ENCODE measurements at places on chromosomes 13 and 19.

- DNase-seq: peak; percentile 54
Observed at GRCh38 chr13:71290963-71291841, 575.8 kb downstream of the DACH1 start.

GRCh38 chr13:43026262-43026661 lies 2.9 kb downstream of the DNAJC15 start:
- DNase-seq: no peak

DNA sequence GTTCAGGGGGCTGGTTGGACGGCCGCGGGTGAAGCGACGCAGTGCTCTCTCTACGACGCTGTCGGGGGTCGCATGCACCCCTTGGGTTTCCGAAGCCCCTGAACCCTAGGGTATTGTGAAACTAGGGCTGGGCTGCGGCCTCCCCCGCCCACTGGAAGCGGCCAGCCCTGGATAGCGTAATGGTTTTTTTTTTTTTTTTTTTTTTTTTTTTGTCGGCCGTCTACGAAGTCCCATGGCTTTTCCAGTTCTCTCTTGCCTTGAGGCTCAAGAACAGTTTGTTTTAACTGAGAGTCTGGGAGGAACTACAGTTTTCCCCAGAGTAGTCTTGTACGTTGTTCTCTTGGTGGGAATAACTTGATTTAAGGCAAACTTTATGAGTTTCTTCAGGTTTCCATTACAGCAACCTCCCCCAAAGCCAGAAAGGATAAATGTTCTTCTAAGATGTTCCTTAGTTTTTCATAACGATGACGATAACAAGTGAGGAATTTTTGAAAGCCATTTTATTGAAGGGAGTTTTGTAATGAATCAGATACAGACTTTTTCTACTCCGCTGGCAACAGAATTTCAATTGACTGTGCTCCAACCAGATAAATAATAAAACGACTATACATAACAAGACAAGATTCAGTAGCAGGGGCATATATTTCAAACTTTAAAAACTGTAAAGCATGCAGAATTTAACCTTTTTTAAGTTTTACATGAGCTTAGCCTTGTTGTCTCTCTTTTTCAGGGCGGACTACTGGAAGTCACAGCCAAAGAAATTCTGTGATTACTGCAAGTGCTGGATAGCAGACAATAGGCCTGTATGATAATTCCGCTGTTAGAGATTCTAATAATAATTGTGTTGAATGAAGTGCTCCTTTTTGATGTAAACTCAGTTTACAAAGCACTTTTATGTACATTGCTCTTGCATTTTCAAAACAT lies 867 bp downstream of the WBP4 start:
- no peak for DNase-seq

DNA sequence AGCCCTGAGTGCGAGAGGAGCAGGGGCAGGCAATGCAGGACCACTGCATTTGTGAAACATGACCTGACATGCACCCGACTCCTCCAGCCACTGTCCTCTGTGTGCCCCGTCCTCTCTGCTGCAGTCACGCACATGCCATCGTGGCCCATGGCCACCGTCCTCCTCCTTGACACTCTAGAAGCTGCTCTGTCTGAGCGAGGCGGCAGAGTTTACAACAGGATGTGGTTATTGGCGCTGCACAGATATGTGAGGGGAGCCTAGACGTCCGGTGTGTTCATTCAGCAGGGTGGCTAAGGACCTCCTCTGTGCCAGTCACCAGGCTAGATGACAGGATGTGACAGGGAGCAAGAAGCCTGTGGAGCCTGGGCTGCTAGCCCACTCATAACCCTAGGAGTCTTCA lies 277.8 kb downstream of the FOXO1 start:
- DNase-seq: peak; percentile 46

- no peak for DNase-seq
Observed at GRCh38 chr13:96338030-96338429, 248.1 kb downstream of the HS6ST3 start.

- peak; percentile 24 for DNase-seq
Observed at GRCh38 chr13:24271601-24272451, 37.6 kb upstream of the C1QTNF9 start.

GRCh38 chr19:29098863-29099481 lies 114.0 kb downstream of the UQCRFS1 start:
- no peak for DNase-seq

GRCh38 chr13:34066344-34066743 lies 248.4 kb downstream of the RFC3 start:
- DNase-seq: no peak

GRCh38 chr13:95267662-95268342 lies 33.4 kb downstream of the ABCC4 start:
- DNase-seq: no peak

DNA sequence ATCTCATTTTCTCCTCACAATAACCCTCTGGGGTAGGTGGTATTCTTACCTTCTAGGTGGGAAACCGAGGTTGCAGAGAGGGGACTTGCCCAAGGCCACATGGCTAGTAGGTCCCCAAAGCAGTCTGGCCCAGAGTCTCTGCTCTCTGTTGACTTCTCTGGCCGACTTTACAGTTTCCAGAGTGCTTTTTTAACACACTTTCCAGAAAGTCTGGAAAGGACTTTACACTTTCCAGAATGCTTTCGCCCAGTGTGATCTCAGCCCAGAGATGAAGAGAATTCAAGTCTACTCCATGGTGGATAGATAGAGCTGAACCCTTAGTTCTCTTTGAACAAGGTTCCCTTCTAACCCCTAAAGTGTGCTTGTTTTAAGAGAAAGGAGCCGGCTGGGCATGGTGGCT lies 12.2 kb downstream of the ARHGAP35 start:
- no peak for DNase-seq

All from stimulated activated CD4-positive, alpha-beta T cell treated with anti-CD3 and anti-CD28 coated beads, Interleukin-4, amount 100 ng/mL, for 4 hours (primary cell).